ENCODE measurements at places on chromosomes 5 and 9. TPM values are rescaled to one million over a fixed set of nuclear protein-coding genes. Genes with fewer than 3 reads are reported as not detected.

Gene KLHL3
- total RNA-seq, result 21.8 TPM

Gene SPRY4
- total RNA-seq, result 13.8 TPM

Gene ESM1
- total RNA-seq, result 2.1 TPM

Gene ACSL6
- 0.18 TPM for total RNA-seq

Gene TNFSF8
- 1.2 TPM for total RNA-seq

Gene GAPT
- 6.8 TPM for total RNA-seq

Gene GZMA
- total RNA-seq, result not detected

Gene CKMT2
- 11.7 TPM for total RNA-seq

Gene GBGT1
- total RNA-seq, result 10.9 TPM

Gene OBP2B
- total RNA-seq, result not detected

Gene SELENOP
- 519 TPM for total RNA-seq

Gene PCDHGA5
- total RNA-seq, result 10.9 TPM

Gene ORM2
- not detected for total RNA-seq

Gene LCN10
- total RNA-seq, result 0.55 TPM

Gene SEMA6A
- total RNA-seq, result 22.4 TPM

Gene S1PR3
- 10.6 TPM for total RNA-seq

Gene MCTP1
- total RNA-seq, result 26.7 TPM

Gene PDZD2
- total RNA-seq, result 21.4 TPM

Gene PNPLA7
- total RNA-seq, result 4.7 TPM

Gene NR2F1
- 26.8 TPM for total RNA-seq

Gene IL13
- total RNA-seq, result not detected

Gene RUFY1
- total RNA-seq, result 8.2 TPM

Gene SURF1
- 34.7 TPM for total RNA-seq

Gene ZNF658
- 12.6 TPM for total RNA-seq

Gene ARID3C
- not detected for total RNA-seq

Gene ANKRD20A1
- total RNA-seq, result not detected

Gene NPR3
- 7.6 TPM for total RNA-seq

Gene C8G
- total RNA-seq, result not detected

Gene IFNA21
- not detected for total RNA-seq

Gene SLC36A3
- total RNA-seq, result not detected

Gene COL23A1
- total RNA-seq, result 7.6 TPM

Gene FIBCD1
- total RNA-seq, result not detected

Gene FKBP15
- 29.7 TPM for total RNA-seq

Gene ADRB2
- 3.0 TPM for total RNA-seq

Gene FCN1
- 13.8 TPM for total RNA-seq

Gene SLC36A2
- total RNA-seq, result not detected

Gene BARHL1
- total RNA-seq, result not detected

Gene KCNIP1
- total RNA-seq, result 1.3 TPM

Gene FLT4
- 22.5 TPM for total RNA-seq

Gene ZNF883
- total RNA-seq, result 13.3 TPM

Gene LAMC3
- 4.1 TPM for total RNA-seq

Gene PALM2AKAP2
- total RNA-seq, result 41.8 TPM

Gene PCDHA6
- total RNA-seq, result 0.29 TPM

Gene ACTBL2
- total RNA-seq, result not detected

Gene RLN2
- total RNA-seq, result not detected

Gene DDX4
- not detected for total RNA-seq

All from uterus (tissue), 4 donors.